ENCODE measurements at places on chromosomes 12 and 14.
A peak's percentile ranks its signal among the peaks of the same experiment; 100 is the strongest.

GRCh38 chr14:38367922-38368321 lies 112.0 kb upstream of the CLEC14A start:
- no peak for DNase-seq

DNA sequence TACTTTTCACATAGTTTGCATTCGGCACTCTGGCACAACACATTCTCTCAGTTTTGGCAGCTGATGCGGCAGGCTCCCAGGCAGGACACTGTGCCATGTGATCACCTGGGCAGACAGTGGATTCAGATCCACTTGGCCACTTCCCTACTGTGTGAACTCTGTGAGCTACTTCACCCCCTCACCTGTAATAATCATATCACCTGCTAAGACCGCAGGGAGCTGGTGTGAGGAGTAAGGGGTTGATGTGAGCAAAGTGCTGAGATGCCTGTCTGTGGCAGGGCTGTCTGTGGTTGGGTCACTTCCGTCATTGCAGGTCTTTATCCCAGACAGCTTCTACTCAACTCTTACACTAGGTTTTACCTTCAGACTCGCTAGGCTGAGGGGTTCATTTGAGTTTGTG lies 50.4 kb upstream of the AMN start:
- no peak for DNase-seq

- DNase-seq: no peak
Measured at GRCh38 chr12:92010368-92010767, 135.3 kb downstream of the BTG1 start.

GRCh38 chr12:57628280-57629191 lies 4.5 kb downstream of the B4GALNT1 start:
- DNase-seq: no peak

DNA sequence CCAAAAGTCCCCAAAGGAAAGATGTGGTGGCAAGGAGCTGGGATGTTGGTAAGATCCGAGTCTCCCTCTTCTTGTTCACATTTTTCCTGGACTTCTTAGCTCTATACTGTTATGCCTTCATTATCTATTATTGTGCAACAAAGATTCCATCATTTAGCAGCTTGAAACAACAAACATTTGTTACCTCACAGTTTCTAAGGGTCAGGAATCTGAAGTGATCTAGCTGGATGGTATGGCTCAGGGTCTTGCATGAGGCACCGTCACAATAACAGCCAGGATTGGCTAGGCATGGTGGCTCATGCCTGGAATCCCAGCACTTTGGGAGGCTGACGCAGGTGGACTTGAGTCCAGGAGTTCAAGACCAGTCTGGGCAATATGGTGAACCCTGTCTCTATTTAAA lies 51.1 kb upstream of the KRAS start:
- no peak for DNase-seq

GRCh38 chr12:106303202-106303820 lies 778 bp downstream of the TCP11L2 start:
- DNase-seq: peak; percentile 76

DNA sequence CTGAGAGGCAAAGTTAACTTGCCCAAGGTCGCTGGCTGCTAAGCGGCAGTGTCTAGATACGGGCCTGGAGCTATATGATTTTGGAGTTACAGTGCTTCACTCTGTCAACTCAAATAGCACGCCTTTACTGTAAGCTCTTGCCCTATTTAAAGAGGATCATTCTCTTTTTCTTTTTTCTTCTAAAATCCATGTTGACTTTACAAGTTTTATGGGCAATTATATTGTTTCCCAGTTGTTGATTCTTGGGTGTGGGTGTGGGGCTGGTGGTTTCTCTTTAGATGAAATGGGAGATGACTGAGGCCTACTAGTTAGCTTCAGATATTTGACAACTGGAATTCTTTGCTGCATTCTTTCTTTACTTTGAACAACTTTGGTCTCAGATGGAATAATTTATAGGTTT lies 70.7 kb downstream of the C12orf75 start:
- no peak for DNase-seq

DNA sequence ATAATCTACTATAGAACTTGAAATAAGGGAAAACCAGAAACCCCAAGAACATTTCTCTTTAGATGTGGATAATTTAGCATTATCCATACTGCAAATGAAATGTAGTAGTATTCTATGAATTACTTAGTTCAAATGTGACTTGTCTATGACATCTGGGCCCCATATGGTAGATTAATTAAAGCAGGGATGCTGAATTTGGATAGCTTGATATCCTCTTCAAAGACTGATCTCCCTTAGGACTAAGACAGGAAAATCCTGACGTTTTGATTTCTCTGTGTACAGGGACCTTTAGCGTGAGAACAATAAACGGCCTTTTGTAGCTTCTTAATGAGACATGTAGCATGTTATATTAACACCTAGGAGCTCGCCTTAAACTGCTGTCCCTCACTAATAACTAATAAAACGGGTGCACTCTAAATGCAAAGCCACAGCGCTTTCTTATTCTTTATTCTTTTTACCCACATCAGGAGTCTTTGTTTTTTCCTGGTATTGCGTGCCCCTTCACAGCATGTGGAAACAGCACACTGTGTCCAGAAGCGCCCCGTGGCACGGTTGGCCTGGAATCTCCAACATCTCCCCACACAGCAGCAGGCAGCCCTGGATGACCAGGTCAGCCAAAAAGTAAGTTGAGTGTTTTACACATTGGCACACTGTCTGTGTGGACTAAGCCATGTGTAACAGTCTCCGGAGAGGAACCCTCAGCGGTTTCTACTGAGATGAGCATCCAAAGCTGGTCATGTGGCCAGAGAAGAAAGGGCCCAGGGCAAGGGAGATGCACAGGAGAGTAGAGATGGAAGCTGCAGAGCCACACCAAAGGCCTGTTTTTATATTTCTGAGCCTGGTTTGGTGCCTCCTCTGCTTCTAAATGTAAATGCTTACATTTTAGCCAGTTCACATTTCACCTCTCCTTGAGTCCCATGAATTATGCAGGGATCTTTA lies 93.1 kb downstream of the SRGAP1 start:
- no peak for DNase-seq

DNA sequence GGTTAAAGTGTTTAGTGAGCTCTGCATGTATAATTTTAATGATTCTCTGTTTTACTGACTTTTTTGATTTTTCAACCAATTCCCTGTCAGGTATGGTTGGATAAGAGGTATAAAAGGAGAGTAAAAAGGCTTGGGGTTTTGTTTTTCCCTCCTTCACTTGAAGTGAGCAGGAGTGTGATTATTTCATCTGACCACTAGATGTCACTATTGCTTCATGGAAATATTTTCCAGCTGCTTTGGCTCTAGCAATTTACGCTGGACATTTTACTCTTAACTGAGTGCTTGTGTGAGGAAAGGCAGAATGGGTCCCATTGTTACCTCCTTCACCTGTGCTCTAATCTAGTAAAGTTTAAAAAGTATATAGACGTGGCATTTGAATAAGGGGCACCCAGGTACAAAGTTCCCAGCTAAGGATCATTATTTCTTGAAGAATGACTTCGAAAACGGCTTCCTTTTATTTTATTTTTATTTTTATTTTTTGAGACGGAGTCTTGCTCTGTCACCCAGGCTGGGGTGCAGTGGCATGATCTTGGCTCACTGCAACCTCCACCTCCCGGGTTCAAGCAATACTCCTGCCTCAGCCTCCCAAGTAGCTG lies 66.5 kb downstream of the TBC1D30 start:
- DNase-seq: no peak

- no peak for DNase-seq
Measured at GRCh38 chr12:110424237-110424636, 20.7 kb upstream of the ANAPC7 start.

GRCh38 chr14:95483309-95484165 lies 32.9 kb downstream of the SYNE3 start:
- no peak for DNase-seq

DNA sequence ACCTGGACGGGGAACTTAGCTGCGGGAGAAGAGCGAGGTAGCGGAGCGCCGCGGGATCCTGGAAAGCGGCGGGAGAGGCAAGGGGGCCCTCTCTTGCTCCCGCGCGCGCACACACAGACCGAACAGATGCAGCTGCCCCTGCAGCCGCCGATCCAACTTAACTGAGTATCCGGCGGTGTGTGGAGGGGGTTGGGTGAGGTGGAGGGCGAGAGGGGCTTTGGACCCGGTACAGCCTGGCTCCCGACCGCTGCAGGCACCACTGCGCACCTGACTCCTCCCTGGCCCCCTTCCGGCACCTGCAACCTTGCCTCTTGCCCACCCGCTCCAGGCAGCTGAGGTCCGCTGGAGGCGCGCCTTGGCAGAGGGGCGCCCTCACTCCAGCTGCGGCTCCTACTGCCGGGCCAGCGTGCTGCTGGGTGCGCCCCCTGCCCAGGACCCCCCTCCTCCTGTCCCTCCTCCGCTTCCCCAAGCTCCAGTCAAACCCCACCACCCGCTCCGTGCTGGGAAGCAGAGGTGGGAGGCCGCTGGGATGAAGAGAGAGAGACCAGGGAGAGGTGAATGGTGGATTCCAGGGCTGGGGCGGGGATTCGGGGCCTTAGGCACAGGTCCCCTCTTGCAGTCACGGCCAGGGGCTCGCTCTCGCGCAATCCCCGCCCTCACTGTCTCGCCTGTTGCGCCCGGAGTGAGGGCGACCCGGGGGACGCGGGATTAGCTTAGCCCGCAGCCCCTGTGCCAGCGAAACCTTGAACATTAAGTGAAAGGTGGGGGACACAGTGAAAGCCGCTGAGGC lies 2.6 kb downstream of the DIO3 start:
- DNase-seq: no peak

DNA sequence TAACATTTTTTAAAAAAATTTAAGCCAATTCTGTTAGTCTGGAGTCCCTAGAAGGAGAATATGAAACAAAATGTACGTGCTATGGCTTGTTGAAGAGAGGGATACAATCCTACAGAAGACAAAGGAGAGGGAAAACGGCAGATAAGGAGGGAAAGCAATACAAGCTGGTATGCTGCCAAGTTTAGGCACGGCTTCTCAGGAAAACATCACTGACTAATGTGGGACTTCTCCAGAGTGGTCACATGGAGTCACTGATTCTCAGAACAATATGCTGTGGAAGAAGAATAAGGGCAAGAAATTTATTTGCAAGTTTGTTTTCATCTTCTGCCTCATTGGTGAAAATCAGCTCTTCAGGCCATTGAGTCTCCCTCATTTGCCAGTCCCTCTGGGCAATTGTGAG lies 22.9 kb upstream of the NR1H4 start:
- DNase-seq: no peak

DNA sequence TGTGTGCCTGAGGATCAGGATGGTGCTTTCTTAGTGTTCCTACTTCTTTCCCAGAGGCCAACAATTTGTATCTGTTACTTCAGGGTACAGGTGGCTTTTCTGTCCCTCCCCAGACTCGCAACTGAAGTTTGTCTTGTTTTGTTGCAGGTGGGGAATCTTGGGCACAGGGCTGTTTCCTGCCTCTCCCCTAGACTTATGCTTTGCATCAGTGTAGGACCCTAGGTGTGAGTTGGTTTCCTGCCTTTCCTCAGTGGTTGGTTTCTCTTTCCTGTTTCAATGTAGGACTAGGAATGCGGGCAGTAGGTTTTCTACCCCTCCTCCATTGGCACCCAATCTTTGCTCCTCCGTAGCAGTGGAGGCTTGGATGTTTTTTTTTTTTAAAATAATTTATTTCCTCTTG lies 87.0 kb downstream of the TRMT5 start:
- DNase-seq: no peak

GRCh38 chr12:26471560-26471959 lies 276.2 kb downstream of the SSPN start:
- DNase-seq: no peak

DNA sequence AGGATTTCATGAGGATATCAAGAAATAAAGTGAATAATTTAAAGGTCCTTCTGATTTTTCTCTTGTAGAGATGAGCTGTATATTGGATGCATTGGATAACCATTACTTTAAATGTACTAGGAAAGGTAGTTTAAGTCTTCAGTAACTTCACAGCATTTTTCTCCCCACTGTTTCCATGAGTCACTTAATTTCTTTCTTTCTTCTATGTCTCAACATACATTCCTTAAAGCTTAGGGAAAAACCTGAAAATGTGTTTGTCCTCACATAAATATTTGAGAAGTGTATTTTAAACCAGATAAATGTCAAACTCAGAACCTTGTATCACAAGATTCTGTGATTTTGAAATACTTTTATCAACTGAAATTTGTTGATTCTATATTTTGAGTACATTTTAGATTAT lies 1970.2 kb upstream of the FLRT2 start:
- no peak for DNase-seq

DNA sequence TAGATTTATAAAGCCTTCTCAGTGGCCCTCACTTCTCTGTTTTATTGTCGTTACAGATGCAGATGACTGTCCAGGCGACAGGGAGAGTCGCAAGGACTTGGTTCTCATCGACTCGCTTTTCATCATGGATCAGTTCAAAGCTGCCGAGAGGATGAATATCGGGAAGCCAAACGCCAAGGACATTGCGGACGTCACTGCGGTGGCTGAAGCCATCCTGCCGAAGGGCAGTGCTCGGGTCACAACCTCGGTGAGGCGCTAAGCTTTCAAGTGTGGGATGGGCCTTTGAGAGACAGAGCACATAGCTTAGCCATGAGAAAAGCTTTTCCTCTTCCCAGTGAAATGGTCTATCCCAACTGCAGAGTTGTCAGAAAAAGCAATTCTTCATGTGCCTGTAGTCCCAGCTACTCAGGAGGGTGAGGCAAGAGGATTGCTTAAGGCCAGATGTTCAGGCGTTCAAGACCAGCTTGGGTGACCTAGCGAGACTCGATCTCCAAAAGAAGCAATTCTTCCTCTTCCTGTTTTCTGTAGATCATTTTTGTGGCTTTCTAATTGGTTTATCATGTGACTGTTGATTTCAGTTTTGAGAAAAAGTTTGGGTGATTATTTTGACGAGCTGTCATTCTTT lies 56.4 kb downstream of the EP400 start:
- DNase-seq: no peak

- DNase-seq: no peak
Measured at GRCh38 chr14:71060274-71060673, 153.0 kb downstream of the PCNX1 start.

- DNase-seq: no peak
Measured at GRCh38 chr12:22656831-22657230, 31.9 kb downstream of the ETNK1 start.

GRCh38 chr12:130557886-130558765 lies 158.0 kb downstream of the RIMBP2 start:
- DNase-seq: no peak

DNA sequence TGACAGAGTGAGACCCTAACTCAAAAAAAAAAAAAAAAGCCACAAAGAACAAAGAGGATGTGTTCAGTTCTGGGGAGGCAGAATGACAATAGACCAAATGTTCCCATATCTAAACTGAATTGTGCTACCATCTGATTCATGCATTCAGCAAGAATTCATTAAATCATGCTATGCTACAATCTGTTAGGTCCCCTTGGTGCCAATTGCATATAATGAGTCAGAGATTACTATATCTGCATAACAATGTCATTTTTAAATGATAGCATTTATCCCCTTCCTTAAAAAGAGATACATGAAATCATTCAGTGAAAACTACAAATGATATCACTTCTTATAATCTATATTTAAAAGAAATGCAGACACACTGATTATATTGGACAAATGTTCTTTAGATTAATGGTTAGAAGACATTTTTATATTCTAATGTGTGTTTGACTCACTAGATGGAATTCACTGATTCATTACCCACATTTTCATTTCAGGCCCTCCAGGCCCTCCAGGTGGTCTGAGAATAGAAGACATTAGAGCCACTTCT lies 207.6 kb upstream of the PDZRN4 start:
- no peak for DNase-seq

Data from effector CD8-positive, alpha-beta T cell (primary cell).